Immature natural killer cell (primary cell): ENCODE measurements at places on chromosomes 16 and 17. TPM values are rescaled to one million over a fixed set of nuclear protein-coding genes. Genes with fewer than 3 reads are reported as not detected.
A peak's percentile ranks its signal among the peaks of the same experiment; 100 is the strongest.

DNA sequence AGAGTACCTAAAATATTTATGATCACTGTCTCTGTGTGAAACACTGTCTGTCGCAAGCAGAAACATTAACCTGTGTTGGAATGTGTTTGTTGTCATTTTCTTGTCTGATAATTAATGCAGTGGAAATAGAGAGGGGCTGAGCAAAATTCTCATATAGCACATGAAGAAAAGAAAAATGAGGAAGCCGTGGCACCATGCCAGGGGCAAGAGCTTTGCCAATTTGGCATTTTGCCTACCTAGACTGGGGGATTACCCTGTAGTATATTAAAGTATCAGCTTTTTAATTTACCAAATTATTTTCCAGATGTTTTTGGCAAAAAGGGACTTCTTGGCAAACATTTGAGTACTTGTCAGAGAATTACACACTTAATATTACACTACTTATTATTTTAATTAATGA is 1326.6 kb upstream of the GOT2 start:
- no peak for DNase-seq

DNA sequence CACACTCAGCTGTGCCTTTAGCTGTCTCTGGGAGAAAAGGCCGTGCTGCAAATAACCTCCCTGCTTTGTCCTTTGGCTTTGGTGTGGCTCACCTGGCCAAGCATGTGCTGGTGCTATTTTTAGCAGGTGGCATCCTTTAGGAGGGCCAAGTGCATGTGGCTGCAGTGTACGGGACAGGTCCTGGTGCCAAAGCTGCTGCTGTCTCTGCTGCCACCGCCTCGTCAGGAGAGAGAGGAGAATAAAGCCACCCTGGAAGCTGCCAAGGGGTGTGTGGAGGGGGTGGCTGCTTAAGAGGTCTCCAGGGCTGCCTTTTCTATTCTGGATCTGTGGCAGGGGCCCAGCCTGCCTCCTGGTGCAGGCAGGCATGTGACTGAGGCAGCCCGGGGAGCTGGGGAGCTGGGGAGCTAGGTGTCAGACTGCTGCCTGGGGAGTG is 6.2 kb downstream of the AKAP1 start:
- no peak for DNase-seq

PIK3R6 gene
- polyA plus RNA-seq: 0.18 TPM

SAMD14 gene
- polyA plus RNA-seq: 1.2 TPM

DNA sequence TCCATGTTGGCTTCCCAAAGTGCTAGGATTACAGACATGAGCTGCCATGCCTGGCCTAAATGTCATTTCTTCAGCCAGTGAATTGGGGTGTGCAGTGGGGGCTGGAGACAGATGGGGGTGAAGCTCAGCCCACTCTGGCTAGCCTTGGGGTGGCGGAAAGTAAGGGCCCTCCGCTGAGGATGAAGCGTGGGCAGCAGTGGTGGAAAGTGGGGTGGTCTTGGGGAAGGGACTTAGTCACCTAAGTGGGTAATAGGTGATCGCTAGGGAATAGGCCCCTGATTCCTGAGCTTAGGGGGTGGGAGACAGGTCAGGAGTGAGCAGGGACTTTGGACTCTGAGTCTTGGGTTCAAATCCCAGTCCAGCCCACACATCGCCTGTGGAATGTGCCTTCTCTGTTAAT is 2.2 kb downstream of the LLGL1 start:
- no peak for DNase-seq

GRCh38 chr16:23068079-23068736 is 81.0 kb downstream of the USP31 start:
- no peak for DNase-seq

CPNE7 gene
- polyA plus RNA-seq: 1.9 TPM

FBXL16 gene
- polyA plus RNA-seq: 0.20 TPM

GRCh38 chr16:85637808-85638647 is 24.9 kb downstream of the GSE1 start:
- no peak for DNase-seq

GRCh38 chr17:18257268-18257981 is 1.1 kb downstream of the FLII start:
- no peak for DNase-seq

GRCh38 chr16:56401482-56401881 is 23.9 kb downstream of the AMFR start:
- DNase-seq: no peak

DNA sequence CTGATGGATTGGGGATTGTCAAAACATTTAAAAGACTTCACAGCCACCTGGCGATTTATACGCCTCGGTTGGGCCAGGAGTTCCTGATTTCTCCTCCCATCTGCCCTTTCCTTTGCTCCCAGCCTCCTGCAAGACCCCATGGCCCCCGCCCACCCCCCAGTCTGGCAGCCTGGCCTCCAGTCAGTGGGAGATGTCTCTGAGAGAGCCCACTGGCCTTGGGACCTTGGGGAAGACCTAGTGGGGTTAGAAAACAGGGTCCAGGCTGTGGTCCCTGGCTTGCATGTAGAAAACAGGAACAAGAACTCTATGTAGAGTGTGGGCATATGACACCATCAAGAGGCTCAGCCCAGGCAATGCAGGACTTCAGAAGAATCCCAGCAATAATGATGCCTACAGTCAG is 209.4 kb upstream of the C16orf82 start:
- DNase-seq: no peak

AHSP gene
- polyA plus RNA-seq: not detected

DNAH3 gene
- polyA plus RNA-seq: not detected

DNA sequence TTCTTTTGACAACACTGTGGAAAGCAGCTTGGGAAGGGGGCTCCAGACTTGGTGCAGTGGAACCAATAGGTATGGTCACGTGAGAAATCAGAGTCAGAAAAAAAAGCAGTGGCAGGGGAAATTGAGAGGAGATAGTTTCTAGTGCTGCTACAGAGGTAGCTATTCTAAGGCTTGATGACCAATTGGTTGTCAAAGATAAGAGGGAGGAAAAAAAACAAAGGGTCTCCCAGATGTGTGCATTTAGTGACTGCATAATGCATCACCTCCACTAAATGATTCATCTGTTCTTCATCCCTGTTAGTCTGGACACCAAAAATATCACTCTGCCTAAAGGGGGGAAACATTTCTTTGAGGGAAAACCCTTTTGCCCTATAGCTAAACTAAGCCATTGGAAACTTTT is 56.5 kb downstream of the PIGL start:
- no peak for DNase-seq

GRCh38 chr17:77315551-77316190 is 174.9 kb downstream of the SEC14L1 start:
- DNase-seq: no peak

TP53TG3E gene
- polyA plus RNA-seq: not detected

- DNase-seq: no peak
These were observed 63.6 kb downstream of the ASIC2 start for GRCh38 chr17:33229499-33229898.

- DNase-seq: peak; percentile 77
These were observed 39.4 kb upstream of the RAI1 start for GRCh38 chr17:17641621-17642409.

DNA sequence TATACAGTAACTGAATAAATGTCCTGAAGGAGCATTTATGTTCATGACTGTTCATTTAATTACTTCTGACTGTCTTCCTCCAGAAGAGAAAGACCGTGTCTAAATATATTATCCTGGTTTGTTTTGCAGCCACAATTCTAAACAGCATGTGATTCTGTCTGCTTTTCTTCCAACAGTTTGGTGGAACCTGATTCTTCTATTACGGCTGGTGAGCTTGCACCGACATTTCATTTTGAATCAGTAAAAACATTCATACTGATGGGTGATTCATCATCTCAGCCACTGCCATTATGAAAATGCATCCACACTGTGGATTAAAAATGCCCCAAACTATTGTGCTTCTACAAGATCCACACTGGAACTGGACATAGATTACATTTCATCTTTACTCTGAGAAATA is 16.9 kb downstream of the KNOP1 start:
- no peak for DNase-seq
